ENCODE measurements at places on chromosomes 2 and 18. TPM values are rescaled to one million over a fixed set of nuclear protein-coding genes. Genes with fewer than 3 reads are reported as not detected.

DNA sequence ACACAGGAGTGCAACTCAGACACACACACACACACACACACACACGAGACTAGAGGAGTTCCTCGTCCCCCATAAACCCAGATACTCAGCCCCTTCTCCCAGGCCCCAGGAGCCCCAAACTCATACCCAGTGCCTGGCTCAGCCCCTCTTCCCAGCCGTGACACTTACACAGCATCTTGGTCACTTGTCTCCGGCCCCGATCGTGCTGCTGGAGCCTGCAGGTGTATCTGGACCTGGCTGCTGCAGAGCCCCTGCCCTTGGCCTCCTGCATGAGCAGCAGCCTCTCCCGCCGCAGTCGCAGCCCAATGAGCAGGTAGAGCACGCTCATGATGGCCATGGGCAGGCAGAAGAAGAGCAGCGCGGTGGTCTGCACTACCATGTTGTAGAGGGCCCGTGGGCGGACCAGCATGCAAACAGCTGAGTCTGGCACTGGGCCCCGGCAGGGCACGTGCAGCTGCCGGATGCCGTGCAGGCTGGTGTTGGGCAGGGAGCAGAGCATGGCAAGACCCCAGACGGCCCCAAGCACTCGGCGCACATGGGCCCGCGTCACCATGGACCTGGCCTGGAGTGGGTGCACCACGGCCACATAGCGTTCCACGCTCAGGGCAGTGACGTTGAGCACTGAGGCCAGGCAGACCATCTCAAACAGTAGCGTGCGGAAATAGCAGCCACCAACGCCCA, 2.1 kb downstream of the NMUR1 start:
- DNase-seq: no peak

GRCh38 chr2:231687133-231687852, 21.0 kb upstream of the PTMA start:
- DNase-seq: no peak

GRCh38 chr2:74741629-74742028, 87.6 kb downstream of the SEMA4F start:
- DNase-seq: no peak

Gene AP1S3
- not detected for total RNA-seq

Gene FOXI3
- total RNA-seq: not detected

GRCh38 chr2:148876595-148877402, 1.8 kb downstream of the KIF5C start:
- DNase-seq: no peak

DNA sequence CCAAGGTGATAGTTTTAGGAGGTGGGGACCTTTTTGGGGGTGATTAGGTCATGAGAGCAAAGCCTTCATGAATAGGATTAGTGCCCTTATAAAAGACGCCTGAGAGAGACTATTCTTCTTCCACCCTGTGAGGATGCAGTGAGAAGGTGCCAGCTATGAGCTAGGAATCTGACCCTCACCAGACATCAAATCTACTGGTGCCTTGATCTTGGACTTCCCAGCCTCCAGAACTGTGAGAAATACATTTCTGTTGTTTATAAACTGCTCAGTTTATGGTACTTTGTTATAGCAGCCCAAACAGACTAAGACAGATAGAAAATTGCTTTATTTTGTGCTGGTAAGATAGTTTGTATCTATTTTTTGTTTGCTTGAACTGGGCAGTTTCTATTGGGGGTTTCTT, 40.1 kb downstream of the PHLPP1 start:
- DNase-seq: no peak

GRCh38 chr2:207825045-207825954, 55.6 kb upstream of the FZD5 start:
- DNase-seq: no peak

- DNase-seq: no peak
Observed at GRCh38 chr2:174693344-174693743, 70.9 kb downstream of the CHRNA1 start.

DNA sequence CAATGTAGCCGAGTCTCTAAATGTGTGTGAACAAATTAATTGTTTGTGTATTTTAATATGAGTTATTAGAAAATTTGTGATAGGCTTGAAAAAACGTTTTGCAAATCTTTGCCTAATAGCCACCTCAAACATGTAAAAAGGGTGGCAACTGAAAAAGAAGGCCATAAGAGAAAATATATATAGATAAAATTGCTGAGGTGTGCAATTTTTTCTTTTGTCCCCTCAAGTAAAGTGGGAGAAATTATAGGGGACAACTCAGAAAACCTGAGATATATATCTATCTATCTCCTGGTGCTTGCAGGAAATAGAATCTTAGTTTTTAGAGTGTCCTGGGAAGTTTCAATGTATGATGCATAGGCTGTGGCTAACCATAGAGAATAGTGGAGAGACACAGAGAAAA, 201.4 kb upstream of the LRP1B start:
- no peak for DNase-seq

DNA sequence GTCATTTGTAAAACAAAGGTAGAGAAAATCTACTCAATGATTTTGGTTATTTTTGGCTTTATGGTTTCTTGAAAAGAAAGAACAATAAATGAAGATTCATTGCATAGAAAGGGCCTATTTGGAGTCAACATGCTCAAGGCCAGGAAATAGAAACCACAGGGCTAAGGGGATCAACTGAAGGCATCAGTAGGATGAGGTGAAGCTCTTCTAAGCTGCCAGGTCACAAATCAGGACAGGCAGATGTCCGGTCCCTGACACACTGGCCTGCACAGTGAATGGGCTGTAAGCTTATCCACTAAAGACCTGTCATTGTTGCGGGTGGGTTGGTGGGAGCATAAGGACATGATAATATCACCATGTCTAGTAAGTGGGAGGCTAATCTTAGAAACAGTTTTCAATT, 31.6 kb upstream of the RNF138 start:
- DNase-seq: no peak

DNA sequence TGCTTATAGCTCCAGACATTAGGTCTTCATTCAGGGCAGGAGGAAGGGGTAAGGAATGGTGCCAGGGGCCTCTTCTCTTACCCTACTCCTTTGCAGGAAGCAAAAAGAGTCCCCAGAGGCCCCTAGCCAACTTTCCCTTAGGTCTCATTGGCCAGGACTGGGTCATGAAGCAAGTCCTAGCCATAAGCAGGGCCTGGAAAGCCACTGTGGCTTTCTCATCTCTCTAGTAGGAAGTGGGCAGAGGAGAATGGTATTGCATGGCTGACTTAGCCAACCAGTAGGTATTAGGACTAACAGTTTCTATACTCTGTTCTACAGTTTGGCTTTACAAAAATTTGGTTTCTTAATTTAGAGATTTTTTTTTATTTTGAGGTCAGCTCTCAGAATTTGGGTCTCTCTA, 4.8 kb downstream of the FAM228A start:
- DNase-seq: no peak

DNA sequence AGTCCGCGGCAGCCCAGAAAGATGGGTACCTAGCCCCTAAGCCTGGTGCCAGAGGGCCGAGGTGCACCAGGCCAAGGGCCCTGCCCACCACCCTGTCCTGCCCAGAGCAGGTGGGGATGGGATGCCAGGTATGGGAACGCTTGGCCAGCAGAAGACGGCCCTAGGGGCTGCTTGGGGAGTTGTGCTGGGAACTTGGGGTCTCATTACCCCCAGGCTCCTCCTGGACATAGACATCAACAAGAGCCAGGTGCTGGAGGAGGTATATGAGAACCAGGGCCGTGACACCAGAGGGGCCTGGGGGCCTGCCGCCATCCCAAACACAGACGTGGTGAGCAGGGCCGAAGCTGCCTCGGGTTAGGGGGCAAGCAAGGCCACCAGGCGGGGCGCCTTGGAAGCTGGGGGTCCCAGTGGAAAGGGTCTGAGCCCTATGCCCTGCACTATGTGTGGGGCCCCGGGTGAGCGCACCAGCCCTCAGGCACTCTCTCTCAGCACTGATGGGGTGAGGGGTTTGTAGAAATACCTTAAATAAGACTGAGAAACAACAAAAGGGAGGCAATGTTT, 46.9 kb downstream of the FER1L5 start:
- DNase-seq: no peak

DNA sequence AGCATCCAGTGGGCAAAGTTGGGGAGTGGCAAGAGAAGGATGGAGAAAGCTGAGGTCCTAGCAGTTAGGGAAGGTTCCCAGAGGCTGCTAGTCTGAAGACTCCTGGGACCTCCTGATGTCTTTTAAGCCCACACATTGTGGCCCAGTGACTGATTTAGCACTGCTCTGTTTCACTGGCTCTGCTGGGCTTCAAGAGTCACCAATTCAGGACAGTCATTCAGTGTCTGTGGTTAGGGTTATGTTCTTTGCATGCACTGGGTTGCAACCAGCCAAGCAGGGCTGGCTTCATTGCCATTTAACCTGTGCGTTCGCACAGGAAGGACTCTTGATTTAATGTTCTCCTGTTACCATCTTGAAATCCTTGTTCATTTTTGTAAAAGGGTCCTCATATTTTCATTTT, 199.2 kb downstream of the ICOS start:
- DNase-seq: no peak

Gene MC2R
- not detected for total RNA-seq

GRCh38 chr2:74414441-74414840, 7.0 kb downstream of the C2orf81 start:
- no peak for DNase-seq
